A549 treated with dexamethasone at 1 μM for 4 hours (cell line): ENCODE measurements at places on chromosomes 4 and X. TPM values are rescaled to one million over a fixed set of nuclear protein-coding genes. Genes with fewer than 3 reads are reported as not detected.

ARFIP1 gene
- 13.7 to 17.7 TPM (median 15.8 TPM) in 5 replicates for total RNA-seq

APBB2 gene
- 7.7 to 14.3 TPM (median 11.8 TPM) in 5 replicates for total RNA-seq

SMIM9 gene
- total RNA-seq: not detected in 5 replicates

CXCL11 gene
- total RNA-seq: 0.07 to 0.31 TPM (median 0.18 TPM) in 5 replicates

NDUFC1 gene
- total RNA-seq: 74.8 to 88.5 TPM (median 77.0 TPM) in 5 replicates

IL13RA1 gene
- total RNA-seq: 58.6 to 74.1 TPM (median 69.0 TPM) in 5 replicates

MAP3K15 gene
- total RNA-seq: 1.6 to 2.2 TPM (median 1.9 TPM) in 5 replicates

AR gene
- total RNA-seq: 2.8 to 4.3 TPM (median 3.6 TPM) in 5 replicates

TREX2 gene
- 0.63 to 1.7 TPM (median 1.3 TPM) in 5 replicates for total RNA-seq

NHSL2 gene
- total RNA-seq: 0.25 to 0.53 TPM (median 0.32 TPM) in 5 replicates

CLRN2 gene
- total RNA-seq: not detected in 5 replicates

BST1 gene
- 14.6 to 22.0 TPM (median 15.8 TPM) in 5 replicates for total RNA-seq

CFAP99 gene
- total RNA-seq: 0.06 to 0.13 TPM (median 0.09 TPM) in 4 of 5 replicates, not detected in the other

SCML1 gene
- 4.5 to 6.2 TPM (median 5.1 TPM) in 5 replicates for total RNA-seq

ASMT gene
- total RNA-seq: 0.15 to 0.48 TPM (median 0.19 TPM) in 5 replicates

MAP7D2 gene
- total RNA-seq: 5.6 to 7.0 TPM (median 6.6 TPM) in 5 replicates

HPSE gene
- 1.2 to 1.7 TPM (median 1.4 TPM) in 5 replicates for total RNA-seq

TRIM75 gene
- total RNA-seq: not detected in 5 replicates

TNIP3 gene
- total RNA-seq: 0.07 to 0.43 TPM (median 0.24 TPM) in 5 replicates

SLC9B1 gene
- 0.10 to 0.18 TPM (median 0.13 TPM) in 5 replicates for total RNA-seq
